ENCODE measurements at places on chromosomes 5 and 9.

DNA sequence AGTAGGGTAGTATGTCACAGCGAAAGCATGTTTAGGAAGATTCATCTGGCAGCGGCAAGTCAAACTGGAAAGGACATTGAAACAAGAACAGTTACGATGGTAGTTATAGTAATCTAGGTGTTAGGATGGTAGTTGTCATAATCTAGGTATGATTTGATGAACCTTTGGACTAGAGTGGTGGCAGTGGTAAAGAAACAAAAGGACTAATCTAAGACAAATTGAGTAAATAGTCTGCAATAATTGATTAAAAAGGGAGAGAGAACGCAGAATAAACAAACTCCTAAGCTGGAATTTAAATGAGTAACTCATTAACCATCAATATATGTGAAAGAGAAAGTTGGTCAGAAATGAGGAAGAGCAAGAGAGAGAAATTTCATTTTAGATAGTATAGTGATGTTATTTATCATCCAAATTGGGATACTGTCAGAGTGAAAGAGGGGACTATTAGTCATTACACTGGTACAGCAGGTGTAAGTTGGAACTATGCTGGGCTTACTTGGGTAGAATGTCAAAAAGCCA, 56.8 kb downstream of the MTREX start:
- DNase-seq = no peak

GRCh38 chr5:170087168-170087817, 18.4 kb upstream of the FOXI1 start:
- no peak for DNase-seq

DNA sequence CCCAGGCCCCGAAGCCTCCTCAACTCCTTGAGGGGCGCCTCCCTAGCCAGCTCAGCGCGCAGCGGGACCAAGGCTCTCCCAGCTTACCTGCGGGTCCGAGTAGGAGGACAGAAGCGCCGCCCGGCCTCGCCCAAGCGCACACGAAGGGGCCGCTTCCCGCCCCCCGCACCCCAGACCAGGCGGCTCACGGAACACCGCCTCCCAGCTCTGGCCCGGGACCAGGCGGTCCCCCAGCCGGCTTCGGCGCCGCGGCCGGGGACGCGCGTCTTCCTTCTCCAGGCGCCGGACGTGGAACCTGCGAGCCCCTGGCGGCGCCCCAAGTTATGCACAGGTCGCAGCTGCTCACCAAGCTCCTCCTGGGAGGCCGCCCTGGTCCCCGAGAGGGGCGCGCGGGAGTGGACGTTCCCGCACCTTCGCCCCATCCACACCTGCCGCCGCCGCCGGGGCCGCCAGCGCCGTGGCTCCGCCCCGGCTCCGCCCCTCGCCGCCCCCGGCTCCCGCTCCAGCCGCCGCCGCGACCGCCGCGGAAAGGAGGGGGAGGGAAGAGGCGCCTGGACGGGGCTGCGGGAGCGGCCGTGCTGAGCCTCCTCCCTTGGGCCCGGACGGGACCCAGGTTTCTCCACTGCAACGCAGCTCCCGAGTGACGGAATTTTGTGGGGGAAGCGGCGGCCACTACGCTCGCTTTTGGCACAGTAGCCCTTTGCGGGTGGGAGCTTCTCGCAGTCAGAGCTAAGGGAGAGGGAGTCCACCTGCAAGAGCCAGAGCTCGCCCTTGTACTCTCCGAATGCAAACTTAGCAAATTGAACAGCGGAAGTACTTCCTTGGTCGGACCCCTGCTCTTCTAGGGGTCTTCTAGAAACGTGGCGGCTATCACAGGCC, 77.5 kb upstream of the IFNE start:
- DNase-seq = peak; percentile 66

- no peak for DNase-seq
Measured at GRCh38 chr5:73153513-73153912, 19.5 kb upstream of the TMEM174 start.

DNA sequence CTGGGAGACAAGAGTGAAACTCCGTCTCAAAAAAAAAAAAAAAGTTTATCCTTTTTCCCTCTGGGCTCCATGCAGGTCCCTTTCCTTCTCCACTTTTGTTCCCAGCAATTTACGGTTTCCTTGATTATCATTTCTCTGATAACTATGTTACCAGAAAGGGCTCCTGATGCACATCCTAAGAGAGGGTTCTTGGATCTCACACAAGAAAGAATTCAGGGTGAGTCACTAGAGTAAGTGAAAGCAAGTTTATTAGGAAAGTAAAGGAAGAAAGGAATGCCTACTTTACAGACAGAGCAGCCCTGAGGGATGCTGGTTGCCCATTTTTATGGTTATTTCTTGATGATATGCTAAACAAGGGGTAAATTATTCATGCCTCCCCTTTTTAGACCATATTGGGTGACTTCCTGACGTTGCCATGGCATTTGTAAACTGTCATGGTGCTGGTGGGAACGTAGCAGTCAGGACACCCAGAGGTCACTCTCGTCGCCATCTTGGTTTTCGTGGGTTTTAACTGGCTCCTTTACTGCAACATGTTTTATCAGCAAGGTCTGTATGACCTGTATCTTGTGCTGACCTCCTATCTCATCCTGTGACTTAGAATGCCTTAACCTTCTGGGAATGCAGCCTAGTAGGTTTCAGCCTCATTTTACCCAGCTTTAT, 13.5 kb upstream of the MELK start:
- no peak for DNase-seq

GRCh38 chr5:60545551-60545950, 154.4 kb downstream of the DEPDC1B start:
- DNase-seq = no peak

- DNase-seq = no peak
Measured at GRCh38 chr5:179974946-179975712, 67.4 kb upstream of the TBC1D9B start.

DNA sequence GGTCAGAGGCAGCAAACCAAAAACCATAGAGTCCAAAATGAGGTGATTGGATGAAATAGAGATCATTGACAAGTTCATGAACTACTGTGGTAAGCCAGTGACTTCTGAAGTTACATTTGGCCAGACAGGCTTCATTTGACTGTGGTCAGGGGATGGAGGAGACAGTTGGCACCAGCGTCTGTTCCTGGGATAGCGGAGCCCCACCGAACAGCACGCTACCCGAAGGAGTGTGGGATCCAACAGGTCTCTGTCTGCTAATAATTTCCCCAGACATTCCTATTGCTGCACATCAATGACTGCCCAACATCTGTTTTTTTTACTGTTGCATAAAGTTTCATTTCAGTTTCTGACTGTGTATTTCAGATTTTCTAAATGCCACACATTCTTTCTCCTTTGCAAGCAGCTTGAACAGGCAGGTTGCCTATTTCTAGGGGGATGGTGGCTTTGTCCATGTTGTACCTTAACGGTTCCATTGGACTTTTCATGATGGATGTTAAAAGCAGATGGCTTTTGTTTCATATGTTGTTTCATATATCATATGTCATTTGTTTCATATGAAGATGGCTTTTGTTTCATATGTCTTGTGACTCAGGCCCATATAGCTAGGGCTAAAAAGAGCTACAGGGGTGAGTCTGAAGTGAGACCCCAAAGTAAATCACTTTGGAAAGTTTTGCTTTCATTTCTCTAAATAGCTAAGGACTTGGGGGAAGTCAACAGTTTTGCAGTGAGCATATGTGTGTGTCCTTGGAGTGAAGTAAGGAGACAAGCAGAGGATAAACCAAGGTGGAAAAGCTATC, 180.8 kb downstream of the GOLPH3 start:
- DNase-seq = no peak
